ENCODE measurements at places on chromosomes 1 and 21.
A peak's percentile ranks its signal among the peaks of the same experiment; 100 is the strongest.

DNA sequence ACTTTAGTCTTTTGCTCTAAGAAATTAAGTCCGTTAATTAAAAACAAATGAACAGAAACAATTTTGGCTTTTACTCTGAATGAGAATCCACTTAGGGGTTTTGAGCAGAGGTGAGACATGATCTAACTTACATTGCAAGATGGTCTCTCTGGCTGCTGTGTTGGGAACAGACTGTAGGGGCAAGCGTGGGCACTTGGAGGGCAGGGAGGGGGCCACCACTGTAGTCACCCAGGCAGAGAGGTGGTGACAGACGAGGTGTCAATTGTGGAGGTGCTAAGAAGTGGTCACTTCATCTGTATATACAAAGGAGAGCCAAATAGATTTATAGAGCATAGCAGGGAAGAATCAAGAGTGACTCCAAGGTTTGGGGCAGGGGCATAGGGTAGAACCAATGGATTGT, 71.1 kb upstream of the IRF2BP2 start:
- DNase-seq, result no peak

DNA sequence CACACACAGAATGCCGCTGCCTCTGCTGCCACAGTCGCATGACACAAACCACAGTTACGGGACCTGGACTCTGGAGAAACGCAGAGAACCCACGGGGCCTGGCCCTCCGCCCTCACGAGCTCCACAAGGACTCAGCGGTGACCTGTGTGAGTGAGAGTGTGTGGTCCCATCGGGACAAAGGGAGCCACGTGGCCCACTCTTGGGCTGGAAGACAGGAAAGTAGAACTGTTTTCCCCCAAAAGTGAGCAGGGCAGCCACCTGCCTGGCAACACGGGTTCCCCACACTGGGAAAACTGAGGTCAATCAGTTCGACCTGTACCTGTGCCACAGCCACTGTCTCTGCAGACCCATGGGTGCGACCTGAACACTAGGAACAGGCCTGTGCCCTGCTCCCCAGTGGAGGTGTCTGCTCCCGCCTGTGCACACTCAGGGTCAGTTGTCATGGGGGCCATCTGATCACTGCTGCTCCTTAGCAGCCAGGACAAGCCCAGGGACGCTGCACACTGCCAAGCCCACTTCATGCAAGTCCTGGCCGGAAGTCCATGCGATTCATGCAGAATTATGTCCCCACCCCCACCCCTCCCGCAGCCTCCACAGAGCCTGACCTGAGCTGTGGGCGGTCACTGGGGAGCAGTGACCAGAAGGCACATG, 54.4 kb upstream of the ADARB1 start:
- no peak for DNase-seq

DNA sequence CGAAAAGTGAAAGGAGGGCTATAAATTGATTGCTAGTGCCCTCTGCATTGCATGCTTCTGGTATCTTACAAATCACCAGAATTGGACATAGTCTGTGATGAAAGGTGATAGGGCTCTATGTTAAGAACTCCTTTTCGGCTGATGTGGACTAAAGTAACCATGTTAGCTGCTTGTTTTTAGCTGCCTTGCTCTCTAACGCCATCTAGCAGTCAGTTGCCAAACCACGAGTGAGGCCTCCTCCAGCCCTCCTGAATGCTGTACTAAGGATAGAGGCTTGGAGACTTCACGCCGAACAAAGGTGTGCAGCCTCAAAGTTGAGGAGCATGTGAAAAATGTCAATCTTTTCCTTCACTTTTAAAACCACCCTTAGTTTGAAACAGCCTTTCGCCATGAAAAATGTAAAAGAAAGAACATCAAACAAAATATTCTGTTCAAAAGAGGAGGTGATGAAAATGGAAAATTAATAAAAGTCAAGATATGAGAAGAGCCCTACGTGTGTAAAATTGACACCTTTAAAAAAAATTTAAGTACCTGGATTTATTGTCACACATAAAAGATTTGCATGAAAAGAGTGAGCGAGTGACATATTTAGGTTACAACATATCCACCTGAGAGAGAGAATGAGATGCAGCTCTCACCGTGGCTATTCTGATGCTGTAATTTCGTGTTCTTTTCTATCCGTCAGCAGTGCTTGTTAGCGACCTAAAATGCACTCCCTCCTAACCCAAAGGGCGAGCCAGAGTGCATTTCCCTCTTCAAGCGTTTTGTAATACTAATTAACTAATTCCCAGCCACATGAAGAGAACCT, 8.1 kb downstream of the LRRC53 start:
- peak; percentile 88 for DNase-seq

GRCh38 chr1:221347706-221348105, 394.2 kb downstream of the DUSP10 start:
- no peak for DNase-seq
